Activated T-helper 17 cell treated with anti-CD3 and anti-CD28 coated beads, Interleukin-2, amount 50 U/mL, for 72 hours (primary cell): ENCODE measurements at places on chromosomes 3 and 15. TPM values are rescaled to one million over a fixed set of nuclear protein-coding genes. Genes with fewer than 3 reads are reported as not detected.
A peak's percentile ranks its signal among the peaks of the same experiment; 100 is the strongest.

DNA sequence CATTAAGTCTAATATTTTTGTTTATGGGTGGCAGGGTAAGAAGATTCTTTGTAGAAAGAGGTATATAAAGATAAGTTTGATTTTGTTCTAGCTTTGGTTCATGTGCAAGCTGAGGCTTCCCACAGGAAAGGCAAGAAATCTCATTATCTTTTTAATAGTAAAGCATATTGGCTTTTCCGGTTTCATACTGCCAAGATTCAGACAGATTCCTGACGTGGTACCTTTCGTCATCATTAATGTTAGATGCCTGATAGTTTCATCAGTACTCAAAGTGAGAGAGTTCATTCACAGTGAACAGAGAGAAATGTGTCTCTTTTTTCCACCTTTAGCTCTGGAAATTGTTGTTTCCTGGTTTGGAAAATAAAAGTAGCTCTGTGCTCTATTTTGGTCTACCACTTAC lies 16.5 kb downstream of the TPM1 start:
- no peak for ATAC-seq

DNA sequence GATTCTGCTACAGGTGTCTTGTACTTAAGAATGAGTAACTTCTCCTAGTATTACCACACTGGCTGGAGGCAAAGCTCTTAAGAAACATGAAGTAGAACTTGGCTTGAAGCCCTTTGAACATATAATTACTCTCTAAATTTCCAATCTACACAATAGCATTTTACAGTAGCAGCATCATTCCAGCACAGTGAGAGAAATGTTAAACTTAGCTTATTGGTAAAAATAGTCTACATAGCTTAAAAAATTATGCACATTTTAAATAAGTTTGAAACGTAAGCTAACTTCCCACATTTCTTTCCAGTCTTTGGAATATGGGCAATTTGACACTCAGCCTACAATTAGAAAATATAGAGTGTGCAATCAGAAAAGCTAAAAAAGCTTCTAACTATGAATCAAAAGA lies 32.8 kb upstream of the TOP2B start:
- no peak for ATAC-seq

DNA sequence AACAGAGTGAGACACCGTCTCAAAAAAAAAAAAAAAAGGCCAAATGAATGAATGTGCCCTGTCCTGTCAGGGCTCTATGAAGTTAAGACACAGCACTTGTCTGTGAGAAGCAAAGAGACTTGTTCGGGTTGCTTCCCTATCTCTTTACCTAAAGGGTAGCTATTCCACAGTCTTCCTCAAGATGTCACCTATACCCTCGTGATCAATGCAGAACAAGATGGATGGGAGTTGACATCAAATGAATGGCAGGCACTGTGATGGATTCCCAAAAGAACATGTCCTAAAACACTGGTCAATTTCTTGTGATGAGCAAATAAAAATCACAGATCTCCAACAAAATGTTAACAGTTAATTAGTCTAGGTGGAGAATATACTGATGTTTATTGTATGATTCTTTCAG lies 9.5 kb downstream of the TADA3 start:
- ATAC-seq = no peak

- ATAC-seq = peak; percentile 49
Observed at GRCh38 chr15:22949074-22949547, 31.1 kb downstream of the CYFIP1 start.

DNA sequence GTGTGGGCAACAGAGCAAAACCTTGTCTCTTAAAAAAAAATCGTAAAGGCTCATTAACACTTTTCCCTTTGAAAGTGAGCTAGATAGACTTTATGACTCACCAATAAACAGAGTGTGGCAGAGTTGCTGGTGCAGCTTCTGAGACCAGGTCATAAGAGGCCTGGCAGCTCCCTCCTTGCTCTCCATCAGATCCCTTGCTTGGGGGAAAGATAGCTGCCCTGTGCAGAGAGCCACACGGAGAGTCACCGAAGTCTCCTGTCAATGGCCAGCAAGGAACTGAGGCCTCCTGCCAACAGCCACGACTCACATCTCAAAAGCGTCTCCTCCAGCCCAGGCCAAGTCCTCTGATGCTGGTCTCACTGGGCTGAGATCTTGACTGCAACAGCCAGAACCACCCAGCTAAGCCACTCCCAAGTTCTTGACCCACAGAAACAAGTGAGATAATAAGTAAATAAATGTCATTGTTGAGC lies 8.7 kb upstream of the GP9 start:
- ATAC-seq = no peak

DNA sequence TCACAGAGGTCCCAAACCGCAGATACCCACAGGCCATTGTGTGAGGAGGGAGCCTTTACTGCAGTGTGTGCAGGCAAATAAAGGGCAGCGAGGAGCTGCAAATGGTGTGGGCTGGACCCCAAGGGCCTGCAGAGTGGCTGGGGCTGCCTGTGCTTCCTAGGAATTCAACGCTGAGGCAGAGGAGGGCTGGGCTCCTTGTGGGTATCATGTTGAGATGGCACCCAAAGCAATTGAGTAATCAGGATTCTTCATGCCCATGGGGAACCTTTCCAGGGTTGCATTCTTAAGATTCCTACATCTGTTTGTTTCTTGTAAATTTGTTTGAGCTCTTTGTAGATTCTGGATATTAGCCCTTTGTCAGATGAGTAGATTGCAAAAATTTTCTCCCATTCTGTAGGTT lies 85.4 kb upstream of the LIPC start:
- no peak for ATAC-seq

- ATAC-seq = no peak
Observed at GRCh38 chr3:110856916-110857315, 214.7 kb upstream of the NECTIN3 start.

GRCh38 chr3:77919244-77919643 lies 879.3 kb downstream of the ROBO2 start:
- ATAC-seq = no peak

Gene TMEM62
- total RNA-seq = 21.4 TPM

DNA sequence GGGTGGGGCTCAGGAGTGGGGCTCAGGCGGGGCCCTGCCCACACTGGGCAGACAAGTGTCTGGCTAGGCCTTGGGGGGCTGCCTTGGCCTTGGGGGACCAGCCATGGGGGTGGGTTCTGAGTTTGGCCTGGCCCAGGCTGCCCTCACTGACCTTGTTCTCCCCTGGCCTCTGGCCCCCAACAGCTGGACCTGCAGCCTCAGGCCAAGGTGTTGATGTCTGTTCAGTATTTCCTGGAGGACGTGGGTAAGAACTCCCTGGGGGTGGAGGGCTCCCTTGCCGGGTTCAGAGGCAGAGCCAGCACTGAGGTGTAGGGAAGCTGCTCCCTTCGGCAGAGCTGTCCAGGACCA lies 20.0 kb downstream of the PRKCD start:
- no peak for ATAC-seq

Gene IGDCC3
- total RNA-seq = not detected

- peak; percentile 68 for ATAC-seq
Observed at GRCh38 chr3:189049458-189050236, 122.1 kb upstream of the TPRG1 start.

DNA sequence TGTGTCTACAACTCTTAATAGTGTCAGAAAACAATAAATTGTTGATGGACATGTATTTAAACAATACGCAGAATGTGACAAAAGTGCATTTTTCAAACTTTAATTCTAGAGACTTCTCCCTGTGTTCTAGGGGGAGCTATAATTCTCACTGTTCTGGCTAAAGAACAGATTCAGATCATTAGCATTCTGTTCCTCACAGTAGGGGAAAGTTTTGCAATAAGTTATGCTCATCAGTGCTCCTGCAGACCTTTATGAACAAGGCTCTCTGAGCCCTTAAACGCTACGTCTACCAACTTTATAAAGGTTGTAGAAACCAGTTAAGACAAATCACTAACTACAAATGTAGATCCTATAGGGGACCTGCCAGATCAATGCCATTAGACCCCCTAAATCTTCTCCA lies 444.2 kb downstream of the SQOR start:
- no peak for ATAC-seq

Gene IQCB1
- 47.5 TPM for total RNA-seq

- ATAC-seq = no peak
Observed at GRCh38 chr3:33975463-33975862, 177.0 kb downstream of the PDCD6IP start.

DNA sequence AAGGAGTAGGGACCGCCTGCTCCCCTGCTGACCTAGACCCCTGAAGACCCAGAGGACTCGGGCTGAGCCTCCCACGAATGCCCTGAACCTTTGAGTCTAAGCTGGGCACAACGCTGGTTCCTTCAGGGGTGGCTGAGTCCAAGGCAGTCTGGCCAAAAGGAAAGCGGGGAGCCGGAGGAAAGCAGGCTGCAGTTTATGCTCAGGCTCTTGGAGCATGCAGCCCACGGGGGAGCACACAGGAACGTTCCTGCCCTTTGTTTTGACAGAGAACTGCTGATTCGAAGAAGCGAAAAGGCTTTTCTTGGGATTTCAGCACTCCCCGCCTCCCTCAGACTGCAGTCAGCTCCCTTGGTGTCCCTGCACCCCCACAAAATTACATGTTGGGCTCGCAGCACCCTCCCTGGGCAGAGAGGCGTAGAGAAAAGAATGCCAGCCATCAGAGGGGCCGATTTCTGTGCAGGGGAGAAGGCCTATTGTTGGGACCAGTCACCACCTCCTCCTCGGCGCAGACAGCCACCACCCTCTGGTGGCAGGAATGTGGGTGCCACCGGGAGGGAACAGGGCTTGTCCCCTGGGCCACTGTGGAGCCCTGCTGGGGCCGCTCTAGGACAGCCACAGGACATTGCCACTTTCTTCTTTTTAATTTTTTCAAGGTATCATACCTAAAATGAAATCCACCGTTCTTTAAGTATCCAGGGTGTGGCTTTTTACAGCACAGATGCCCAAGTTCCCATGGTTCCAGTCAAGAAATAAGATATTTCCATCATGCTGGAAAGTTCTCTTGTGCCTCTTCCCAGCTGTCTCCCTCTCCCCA lies 72.2 kb downstream of the SMAD6 start:
- ATAC-seq = peak; percentile 60

- no peak for ATAC-seq
Observed at GRCh38 chr3:120286465-120286864, 1.4 kb upstream of the GPR156 start.

- no peak for ATAC-seq
Observed at GRCh38 chr3:188220988-188221818, 67.2 kb downstream of the LPP start.

DNA sequence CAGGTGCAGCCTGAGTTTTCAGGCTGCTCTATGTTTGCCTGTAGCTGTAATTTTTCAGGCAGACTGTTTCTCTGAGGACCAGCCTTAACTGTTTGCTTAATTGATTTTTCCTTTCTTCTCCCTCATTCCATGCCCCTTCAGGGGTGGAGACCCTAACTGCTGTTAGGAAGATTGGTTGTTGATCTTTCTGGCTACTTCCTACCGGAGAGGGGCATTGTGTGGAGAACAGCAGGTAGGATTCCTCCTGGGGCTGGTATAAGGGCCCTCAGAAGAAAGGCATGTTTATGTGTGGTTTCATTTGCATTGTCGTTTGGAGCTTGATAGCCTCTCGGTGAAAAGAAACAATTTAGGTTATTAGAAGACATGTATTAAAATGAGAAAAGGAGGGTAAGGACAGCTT lies 56.9 kb upstream of the GOLGA6L2 start:
- ATAC-seq = no peak

Gene MELTF
- total RNA-seq = 9.7 TPM

Gene ZIC4
- not detected for total RNA-seq

- peak; percentile 96 for ATAC-seq
Observed at GRCh38 chr15:82680200-82681102, 29.2 kb downstream of the AP3B2 start.

DNA sequence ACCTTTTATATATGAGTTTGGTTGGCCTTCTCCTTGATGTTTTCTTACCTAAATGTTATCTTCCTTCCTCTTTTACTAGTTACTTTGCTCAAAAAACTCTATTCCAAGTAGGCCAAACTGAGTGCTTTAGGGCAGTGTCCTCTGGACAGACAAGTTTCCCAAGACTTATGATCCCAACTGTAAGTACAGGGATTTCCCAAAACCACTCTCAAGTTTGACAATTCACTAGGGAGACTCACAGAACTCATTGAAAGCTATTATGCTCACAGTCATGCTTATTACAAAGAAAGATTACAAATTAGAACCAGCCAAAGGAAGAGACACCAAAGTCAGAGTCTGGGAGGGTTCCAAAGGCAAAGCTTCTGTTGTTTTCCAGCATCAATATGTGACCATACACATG lies 534.2 kb upstream of the ALCAM start:
- no peak for ATAC-seq

- ATAC-seq = no peak
Observed at GRCh38 chr15:29952225-29952624, 130.0 kb upstream of the TJP1 start.
